ENCODE measurements at places on chromosomes 13 and 19.

DNA sequence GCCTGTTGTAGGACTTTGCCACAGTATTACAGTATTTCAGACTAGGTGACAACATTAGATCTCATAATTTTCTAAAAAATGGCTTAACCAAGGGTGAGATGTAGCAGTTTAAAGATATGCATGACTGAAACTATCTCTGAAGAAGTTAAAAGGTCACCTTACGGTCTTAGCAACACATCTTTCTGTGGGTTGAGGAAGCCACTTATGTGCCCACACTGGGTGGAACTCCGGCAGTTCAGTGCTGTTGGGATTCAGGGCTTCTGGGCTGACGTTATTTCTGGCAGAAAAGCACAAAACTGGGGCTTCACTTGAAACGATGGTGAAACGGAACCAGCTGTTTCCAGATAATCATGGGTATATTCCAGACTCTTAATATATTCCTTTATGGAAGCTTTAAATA, 697.3 kb downstream of the PCDH9 start:
- DNase-seq: no peak

DNA sequence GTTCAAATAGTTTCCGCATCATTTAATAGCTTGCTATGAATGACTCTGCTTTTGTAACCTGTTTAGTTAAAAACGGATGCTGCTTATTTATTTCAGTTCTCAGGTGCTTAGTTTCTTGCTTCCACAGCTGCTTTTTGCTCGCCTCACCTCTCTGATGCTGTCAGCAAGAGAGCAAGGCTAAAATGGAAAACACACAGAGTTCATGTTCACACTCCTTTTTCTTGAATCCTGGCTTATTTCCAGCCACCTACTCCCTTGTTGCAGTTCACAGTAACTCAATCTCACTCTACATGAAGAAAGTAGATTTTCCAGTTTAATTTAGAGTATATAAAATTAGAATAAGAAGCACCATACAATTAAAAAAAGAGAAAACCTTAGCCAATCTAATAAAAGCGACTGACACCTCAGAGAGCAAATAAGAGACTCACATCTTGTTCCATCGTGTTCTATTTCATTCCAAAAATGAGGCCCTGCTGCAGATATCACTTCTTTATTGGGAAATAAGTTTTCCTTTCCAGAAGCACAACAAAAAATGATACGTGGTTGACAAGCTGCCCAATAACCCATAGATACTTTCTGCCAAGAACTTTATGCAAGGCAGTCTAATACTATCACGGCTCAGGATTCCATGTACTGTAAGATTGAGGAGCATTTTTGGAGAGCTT, 326.1 kb upstream of the SLITRK1 start:
- no peak for DNase-seq

DNA sequence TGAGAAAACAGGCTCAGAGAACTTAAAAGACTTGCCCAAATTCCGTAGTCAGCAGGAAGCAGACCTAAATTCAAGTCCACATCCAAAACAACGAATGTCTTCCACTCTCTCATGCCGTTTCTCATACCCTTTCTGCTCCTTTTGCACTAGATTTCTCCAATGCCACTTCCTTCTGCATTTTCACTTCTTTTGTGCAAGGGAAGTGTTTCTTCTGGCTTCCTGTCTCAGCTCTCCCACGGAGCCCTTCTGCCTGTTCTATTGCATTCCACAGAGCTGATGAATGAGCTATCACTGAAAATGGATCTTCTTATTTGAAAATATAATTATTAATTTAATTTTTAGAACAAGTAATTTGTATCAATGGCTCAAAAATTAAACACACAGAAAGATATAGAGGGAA, 56.1 kb upstream of the STK24 start:
- no peak for DNase-seq

DNA sequence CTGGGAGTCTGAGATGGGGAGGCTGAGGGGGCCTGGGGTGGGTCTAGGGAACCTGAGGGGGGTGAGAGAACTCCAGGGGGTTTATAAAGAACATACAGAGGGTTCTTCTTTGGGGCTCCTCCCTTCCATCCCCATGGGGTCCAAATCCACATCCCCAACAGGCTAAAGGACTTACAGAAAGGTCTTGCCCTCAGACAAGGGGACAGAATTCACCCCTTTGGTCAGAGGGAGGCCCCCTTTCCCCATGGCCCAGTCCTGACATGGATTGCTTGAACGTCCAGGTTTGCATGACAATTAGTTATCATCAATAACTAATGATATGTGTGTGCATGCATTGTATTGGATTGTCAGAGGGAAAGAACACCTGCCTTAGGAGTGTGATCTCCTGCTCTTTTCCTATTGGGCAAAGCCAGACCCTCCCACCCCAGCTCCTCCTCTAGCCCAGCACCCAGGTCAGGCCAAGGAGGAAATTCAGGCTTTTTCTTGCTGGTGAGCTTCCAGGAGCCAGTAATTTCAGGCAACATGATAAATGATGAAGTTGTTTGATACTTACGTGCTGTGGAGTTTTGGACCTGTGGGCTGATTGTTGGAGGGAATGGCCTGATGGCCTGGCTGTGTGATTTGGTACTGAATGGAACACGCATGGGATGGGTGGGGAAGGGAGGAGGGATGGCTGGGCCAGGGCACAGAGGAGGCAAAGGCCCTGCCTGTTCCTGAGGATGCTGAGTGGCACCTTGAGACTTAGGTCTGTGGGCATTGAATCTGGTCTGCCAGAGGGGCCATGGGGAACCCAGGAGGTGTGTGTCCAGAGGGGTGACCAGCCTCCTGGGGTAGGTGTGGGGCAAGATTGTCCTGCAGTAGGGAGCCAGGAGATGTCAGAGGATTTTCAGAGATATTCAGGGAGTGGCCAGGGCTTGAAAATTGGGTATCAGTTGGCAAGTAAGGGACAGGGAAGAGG, 1.1 kb downstream of the KLHL26 start:
- no peak for DNase-seq

DNA sequence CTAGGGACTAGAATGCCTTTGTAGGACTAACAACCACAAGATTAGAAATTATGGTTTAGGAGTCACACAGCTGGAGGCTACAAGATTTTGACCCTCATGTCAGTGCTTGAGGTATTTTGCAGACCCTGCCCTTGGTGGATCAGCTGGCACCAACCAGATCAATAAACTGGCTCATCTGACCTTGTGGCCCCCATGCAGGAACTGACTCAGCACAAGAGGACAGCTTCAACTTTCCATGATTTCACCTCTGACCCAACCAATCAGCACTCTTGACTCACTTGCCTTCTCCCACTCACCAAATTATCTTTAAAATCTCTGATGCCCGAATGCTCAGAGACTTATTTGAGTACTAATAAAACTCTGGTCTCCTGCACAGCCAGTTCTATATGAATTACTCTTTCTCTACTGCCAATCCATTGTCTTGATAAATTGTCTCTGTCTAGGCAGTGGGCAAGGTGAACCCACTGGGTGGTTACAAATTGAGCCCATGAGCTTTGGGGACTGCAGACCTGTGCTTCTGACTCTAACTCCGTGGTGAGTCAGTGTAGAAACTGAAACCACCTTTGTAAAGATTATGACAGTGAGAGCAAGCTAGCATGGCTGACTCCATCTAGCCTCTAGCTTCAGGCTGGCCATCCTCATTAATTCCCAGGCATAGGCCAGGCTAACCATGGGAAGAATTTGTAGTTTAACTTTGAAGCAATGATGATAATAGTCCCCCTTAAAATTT, 33.9 kb upstream of the CEACAM8 start:
- no peak for DNase-seq

DNA sequence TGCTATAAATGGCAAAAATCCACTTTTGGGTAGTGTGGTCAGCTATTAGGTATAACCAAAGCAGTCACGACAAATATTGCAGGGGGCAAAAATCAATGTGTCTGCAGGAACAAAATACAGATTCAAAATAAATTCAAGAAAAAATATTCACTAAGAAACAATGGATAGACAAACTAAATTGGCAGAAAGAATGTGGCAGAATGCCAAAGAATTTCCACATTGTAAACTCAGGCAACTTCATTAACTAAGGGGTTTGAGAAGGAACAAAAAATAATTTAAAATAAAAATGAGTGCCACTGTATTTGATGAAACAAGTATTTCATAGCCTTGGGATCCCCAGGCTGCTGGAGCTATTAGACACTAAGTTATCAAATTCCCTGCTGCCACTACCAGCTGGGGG, 193.1 kb downstream of the VWA8 start:
- no peak for DNase-seq

GRCh38 chr13:41788552-41788951, 172.4 kb downstream of the VWA8 start:
- no peak for DNase-seq

DNA sequence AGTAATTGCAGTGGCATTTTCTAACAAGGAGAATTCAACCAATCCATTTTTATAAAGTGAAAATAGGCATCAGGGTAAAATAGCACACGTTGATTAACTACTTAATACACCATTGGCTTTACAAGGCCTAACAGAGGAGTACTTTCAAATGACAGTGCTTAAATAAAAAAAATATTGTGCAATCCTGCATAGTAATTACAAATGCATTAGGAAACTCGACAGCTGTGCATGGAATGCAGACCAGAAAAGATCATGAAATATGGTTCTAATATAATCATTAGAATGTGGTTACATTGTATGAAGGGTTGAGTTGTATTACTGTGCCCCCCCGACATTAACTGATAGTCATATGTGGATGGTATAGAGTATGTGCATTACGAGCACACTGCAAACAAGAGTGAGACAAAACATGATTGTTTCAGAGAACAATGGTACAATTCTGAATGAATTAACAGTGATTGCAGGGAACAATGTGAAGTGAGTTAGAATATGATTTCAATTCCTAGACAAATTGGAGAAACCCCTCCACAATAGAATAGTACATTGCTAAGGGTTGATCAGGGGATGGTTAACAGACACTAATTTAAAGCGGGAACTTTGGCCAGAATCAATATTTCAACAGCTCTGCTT, 270.6 kb downstream of the GPC5 start:
- no peak for DNase-seq

- DNase-seq: no peak
Observed at GRCh38 chr13:72508392-72508791, 219.0 kb downstream of the MZT1 start.

DNA sequence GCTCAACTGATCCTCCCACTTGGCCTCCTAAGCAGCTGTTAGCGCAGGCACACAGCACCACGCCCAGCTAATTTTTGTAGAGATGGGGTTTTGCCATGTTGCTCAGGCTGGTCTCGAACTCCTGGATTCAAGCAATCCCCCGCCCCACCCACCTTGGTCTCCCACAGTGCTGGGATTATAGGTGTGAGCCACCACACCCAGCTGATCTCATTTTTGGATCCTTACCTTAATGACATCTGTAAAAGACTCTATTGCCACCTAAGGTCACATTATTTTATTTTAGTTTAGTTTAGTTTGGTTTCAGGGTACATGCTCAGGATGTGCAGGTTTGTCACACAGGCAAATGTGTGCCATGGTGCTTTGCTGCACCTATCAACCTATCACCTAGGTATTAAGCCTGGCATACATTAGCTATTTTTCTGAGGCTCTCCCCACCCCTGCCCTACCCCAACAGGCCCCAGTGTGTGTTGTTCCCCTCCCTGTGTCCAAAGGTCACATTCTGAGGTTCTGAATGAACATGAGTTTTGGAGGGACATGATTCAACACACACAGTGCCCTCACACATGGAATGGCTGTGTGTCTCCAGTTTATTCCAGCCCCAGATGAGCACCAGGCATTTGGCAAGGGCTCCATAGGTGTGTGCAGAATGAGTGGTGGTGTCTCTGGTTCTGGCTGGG, 1.3 kb downstream of the OR10H5 start:
- DNase-seq: no peak

DNA sequence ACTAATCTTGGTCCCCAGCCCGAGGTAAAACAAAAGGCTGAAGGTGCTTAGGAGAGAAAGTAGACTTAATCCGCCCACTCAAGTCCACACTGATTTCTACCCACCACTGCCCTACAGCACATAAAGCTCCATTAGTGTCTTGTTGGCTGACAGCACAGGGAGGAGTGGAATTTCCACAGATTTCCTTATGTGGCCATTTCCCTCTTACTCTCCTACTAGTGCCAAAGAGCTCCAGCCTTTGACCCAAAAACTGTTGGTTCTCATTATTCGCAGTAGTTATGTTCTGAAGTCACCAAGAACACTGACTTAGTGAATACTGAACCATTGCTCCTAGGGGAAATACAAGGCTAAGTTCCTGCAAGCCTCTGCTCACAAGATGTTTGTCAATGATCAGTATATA, 61.2 kb downstream of the RAB20 start:
- no peak for DNase-seq

DNA sequence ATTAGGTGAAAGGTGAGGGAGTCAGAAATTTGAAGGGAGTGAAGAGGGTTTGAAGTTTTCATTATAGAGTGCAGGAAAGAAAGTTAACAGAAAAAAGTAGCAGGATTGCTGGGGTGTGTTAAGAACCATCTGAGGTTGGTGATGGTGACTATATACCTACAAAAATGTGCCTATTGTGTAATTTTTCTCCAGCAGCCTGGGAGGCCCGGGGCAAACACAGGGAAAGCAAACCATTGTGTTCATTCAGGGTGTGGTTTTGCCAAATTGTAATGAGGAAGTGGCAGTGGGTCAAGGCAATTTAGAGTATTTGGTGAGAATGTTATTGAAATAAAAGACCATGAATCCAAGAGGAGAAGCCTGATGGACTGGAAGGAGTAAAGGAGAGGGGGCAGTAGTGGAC, 8.2 kb upstream of the SUCLA2 start:
- no peak for DNase-seq

GRCh38 chr13:38308736-38309135, 40.9 kb upstream of the UFM1 start:
- no peak for DNase-seq

DNA sequence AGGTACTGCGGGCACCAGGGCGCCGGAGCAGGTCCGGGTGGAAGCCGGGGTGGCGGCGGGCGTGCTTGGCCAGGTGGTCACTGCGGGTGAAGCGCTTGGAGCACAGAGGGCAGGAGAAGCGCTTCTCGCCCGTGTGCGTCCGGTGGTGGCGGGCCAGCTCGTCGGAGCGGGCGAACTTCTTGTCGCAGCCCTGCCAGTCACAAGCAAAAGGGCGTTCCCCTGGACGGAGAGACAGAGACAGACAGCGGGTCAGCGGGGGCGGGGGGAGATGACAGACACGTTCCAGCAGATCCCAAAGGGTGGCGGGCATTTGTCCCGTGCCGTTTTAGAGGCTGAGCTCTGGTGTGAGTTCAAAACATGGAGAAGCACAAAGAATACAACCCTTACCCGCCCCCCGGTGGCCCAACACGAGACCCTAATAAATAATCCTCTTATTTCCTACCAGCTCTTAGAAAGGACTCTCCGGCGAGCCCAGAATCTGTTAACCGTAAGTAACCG, 6.3 kb upstream of the REXO1 start:
- DNase-seq: no peak

GRCh38 chr13:97498419-97498818, 64.5 kb downstream of the RAP2A start:
- no peak for DNase-seq
